GM12892 (cell line): ENCODE measurements at places on chromosomes 5 and 9.
A peak's percentile ranks its signal among the peaks of the same experiment; 100 is the strongest.

DNA sequence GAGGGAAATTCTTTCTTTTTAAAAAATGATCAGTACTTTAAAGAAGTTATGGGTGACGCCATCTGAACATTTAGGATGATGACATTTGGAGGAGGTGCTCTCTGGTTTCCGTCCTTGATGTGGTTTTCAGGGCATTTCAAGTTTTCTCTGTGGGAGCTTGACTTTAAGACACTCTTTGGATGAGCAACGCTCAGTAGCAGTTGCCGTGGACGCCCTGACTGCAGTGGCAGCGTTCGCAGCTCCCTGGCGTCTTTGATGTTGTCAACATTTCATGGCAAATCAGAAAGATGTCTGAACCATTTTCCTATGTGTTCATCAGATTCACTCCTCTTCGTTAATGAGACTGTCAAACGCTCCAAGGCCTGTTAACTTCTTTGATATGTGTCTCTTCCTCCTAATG is 86.1 kb downstream of the ZNF354C start:
- DNase-seq = no peak

- no peak for DNase-seq
These were observed 437.8 kb downstream of the PLK2 start for GRCh38 chr5:58022055-58022454.

GRCh38 chr9:106655966-106656365 is 207.0 kb upstream of the ZNF462 start:
- DNase-seq = no peak

GRCh38 chr5:91257301-91257700 is 125.8 kb downstream of the ARRDC3 start:
- no peak for DNase-seq

- DNase-seq = no peak
These were observed 483.5 kb downstream of the AGTPBP1 start for GRCh38 chr9:85258236-85258635.

DNA sequence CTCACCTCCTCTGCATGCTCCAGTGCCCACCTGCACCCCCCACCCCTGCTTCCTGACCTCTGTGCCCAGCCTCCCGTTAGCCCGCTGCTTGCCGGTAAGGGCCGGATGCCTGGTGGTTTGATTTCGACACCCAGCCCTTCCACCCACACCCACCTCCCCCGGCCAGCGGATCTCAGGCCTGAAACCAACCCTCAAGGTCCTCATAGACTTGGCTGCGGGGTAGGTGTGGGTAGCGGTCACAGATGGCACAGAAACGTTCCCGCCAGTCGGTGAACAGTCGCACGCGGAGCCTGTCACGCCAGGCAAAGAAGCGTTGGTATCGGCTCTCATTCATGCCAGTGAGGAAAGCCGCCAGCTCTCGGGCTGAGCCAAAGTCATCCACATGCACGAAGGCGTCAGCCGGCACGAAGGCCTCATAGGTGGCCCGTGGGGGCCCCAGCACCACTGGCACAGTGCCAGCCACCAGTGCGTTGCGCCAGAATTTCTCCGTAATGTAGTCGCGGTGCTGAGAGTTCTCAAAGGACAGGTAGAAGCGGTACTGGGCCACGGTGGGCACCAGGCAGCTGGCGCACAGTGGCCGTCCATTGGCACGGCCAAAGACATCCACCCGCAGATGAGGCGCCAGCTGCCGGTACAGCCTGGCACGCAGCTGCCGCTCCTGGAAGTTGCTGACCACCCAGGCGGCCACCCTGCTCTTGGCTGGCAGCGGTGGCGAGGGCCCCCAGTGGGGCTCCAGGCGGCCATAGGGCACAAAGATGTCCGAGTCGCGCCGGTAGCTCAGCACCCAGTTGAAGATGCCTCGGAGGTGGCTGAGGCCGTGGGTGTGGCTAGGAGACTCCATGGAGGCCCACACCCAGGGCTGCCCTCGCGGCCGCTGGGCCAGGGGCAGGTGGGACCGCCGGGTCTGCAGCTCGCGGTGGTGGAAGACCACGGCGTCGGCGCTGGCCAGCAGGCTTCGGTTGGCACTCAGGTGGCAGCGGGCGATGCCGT is 1.1 kb downstream of the FUT7 start:
- DNase-seq = no peak

DNA sequence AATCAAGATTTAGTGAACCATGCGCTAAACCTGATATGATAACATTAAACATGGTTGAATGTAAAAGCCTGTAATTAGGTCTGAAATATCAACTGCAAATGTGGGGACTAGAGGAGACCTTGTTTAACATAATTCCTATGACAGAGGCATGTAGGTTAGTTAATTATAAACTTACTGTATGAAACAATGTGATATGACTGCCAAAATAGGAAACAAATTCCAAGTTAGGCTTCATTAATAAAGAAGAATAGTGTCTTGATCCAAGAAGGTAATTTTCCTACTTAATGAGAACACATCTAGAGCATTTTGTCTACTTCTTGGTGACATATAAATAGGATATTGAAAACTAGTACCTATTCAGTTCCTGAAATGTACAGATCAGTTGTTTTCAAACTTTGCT is 136.2 kb upstream of the TARS1 start:
- no peak for DNase-seq

- DNase-seq = no peak
These were observed 14.2 kb upstream of the RALGDS start for GRCh38 chr9:133135146-133135745.

GRCh38 chr5:93532370-93532769 is 48.6 kb downstream of the NR2F1-AS1 start:
- DNase-seq = no peak

GRCh38 chr5:39638813-39639212 is 214.0 kb upstream of the DAB2 start:
- DNase-seq = no peak

- no peak for DNase-seq
These were observed 5.6 kb downstream of the IRX1 start for GRCh38 chr5:3601061-3601710.

DNA sequence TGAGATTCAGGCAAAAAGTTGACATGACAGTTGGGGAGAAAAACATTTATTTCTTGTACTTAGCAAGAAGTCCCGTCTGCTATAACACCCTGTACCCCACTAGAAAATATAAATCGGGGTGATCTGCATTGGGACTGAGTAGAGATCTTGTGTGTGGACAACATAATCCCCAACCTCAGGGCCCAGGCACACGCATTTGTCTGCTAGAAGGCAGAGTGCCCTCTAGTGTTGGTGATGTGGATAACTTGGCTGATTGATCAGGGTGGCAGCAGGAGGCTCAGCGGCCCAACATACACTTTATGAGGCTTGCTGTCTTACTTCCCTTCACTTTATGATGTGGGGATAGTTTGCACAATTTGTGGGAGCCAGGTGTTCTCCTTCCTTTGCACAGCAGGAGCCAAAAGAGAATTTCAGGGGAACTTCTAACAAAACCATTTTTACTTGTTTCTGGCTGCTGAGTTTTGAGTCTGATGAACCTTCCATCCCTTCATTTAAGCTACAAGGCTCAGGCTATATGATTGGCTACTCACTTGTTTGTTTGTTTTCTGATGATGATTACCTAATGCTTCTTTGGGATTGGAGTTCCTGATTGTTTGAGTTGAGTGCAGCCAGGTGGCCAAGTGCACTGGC is 263.2 kb downstream of the DMAC1 start:
- DNase-seq = peak; percentile 4

DNA sequence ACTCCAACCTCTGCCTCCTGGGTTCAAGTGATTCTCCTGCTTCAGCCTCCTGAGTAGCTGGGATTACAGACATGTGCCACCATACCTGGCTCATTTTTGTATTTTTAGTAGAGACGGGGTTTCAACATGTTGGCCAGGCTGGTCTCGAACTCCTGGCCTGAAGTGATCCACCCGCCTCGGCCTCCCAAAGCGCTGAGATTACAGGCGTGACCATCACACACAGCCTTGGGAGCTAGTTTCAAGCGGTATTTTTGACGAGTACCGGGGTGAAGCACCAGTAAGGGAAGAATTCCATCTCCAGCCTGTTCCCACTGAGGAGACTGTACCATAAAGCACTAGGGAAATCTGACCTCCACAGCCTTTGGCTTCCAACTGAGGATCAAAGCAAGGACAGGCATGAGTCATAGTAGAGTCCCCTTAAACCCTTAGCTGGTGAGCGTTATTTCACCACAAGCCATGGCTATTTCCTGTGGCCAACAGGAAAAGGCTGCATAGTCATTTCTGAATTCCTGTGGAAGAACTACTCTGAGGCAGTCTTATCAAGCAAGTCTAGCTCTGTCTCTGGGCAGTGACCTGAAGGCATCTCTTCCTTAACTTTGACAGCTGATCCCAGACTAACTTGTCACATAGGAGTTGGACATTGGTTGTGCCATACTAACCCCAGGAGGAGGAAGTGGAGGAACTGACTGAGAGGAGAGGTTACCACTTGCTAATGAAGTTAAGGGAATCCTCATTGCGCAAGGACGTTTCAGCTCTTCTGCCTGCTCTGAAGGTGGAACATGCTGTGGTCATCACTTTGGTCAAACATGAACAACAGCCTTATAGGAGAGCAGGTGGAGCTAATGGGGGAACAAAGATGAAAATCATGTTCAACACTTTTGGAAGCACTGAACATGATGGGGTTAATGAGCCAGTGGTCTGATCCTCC is 85.8 kb upstream of the DMRT1 start:
- no peak for DNase-seq

GRCh38 chr9:136939996-136940525 is 4.5 kb downstream of the FBXW5 start:
- DNase-seq = no peak

DNA sequence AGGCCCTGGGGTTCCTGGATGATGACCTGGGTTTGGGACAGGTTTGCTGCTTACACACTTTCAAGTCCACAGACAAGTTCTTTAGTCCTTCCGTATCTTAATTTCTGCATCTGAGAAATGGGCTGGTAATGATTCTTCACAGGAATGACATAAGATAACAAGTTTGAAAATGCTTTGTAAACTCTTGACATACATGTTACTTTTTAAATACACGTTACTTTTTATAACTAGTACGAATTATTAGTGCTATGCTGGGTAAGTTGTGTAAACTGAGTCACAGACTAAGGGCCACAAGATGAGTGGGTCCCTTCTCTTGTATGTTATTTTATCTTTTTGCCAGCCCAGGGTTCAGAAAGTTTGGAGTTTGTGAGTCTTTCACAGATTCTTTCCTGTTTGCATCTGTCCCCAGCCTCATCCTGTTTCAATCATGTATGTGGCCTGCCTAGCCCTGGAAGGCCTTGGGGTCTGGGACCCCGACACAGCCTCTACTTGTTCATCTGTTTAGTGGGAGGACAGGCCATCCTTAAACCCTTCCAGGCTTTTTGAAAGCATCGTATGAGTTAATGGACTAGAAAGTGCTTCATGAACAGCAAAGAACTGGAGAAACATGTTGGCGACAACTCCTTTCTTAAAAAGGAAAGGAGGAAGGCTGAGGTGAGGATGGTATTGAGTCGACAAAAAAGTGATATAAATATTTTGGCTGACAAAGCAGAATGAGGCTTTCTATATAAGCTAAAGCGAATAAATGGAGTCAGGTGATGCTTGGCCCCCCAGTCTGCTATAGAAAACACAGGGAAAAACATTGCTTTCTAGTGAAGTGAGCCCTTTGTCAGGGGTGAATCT is 9.3 kb downstream of the ZNF618 start:
- DNase-seq = no peak
